ENCODE measurements at places on chromosomes 16 and 17.
A peak's percentile ranks its signal among the peaks of the same experiment; 100 is the strongest.

- DNase-seq, result no peak
Observed at GRCh38 chr17:8160224-8160577, 2.5 kb downstream of the VAMP2 start.

- DNase-seq, result peak; percentile 96
Observed at GRCh38 chr17:45345554-45346215, 28.9 kb upstream of the MAP3K14 start.

GRCh38 chr16:6947291-6947690 lies 385.4 kb upstream of the RBFOX1 start:
- no peak for DNase-seq

DNA sequence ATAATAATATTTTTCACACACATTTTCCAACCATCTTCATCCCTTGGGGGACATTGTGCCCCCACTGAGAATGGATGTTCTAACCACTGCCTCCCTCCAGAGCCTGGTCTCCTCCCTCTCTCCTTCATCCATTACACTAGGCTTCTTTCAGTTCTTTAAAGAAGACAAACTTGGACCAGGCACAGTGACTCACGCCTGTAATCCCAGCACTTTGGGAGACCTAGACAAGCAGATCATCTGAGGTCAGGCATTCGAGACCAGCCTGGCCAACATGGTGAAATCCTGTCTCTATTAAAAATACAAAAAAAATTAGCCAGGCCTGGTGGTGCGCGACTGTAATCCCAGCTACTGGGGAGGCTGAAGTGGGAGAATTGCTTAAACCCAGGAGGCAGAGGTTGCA lies 6.5 kb downstream of the ALOX15 start:
- DNase-seq, result no peak

DNA sequence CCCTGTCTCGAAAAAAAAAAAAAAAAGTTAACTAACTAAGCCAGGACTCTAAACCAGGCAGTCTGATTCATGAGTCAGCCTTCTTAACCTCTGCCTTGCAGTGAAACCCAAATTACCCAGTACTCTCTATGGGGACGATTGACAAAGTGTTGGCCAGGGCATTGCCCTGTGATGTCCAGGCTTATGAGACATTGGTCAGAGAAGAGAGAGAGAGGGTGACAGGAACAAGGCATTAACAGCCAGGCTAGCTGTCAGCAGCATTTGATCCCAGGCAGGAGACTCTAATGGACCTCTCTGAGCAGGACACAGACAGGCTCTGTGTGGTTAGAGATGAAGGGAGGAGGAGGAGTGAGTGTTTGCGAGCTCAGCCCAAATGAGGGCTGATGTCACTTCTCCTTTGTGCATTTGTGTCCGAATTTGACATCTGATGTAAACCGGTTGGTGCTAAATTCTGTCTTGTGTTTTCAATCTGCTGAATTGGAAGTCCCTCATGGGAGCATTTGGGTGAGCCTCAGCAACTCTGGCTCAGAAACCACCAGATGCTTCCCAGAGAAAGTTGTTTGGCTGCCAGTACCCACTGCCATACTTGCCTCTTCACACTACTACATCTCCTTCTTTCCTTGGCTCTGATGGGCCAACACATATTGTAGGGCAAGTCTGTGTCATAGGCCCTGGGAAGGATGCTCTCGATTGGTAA lies 4.3 kb upstream of the MYL4 start:
- DNase-seq, result peak; percentile 66

DNA sequence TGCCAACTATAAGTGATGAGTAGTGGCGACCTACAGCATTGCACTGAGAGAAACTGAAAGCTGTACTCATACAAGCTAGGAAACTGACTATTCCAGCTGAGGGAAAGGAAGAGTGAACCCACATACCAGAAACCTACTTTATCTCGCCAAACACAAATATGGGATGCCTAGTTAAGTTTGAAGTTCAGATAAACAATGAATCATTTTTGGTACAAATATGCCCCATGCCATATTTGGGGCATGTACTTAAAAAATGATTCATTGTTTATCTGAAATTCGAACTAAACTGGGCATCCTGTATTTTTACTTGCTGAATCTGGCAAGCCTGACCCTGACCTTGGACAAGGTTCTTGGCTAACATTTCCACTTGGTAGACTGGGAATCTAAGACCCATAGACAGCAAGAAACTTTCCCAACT lies 527.8 kb upstream of the PSMD7 start:
- no peak for DNase-seq

GRCh38 chr17:31521632-31522283 lies 130.3 kb downstream of the RAB11FIP4 start:
- no peak for DNase-seq

- DNase-seq, result no peak
Observed at GRCh38 chr17:61579961-61580360, 11.1 kb downstream of the NACA2 start.

GRCh38 chr16:54446639-54447038 lies 160.1 kb upstream of the IRX3 start:
- DNase-seq, result no peak

DNA sequence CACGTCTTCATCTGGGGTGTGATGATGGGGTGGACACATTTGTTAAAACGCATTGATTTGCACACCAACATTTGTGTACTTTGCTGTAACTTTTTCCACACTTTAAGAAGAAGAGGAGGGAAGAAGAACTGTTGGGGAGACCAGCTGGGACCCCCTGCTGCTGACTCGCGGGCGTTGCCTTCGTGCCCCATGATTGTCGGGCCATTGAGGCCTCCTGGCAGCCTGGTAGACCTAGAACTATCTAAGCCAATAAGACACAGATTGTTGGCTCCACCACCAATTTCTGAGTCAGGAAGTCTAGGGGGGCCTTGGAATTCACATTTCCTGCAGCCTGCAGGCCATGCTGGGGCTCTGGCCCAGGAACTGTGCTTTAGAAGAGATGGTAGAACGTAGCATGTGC lies 105.5 kb downstream of the TNFRSF13B start:
- no peak for DNase-seq

DNA sequence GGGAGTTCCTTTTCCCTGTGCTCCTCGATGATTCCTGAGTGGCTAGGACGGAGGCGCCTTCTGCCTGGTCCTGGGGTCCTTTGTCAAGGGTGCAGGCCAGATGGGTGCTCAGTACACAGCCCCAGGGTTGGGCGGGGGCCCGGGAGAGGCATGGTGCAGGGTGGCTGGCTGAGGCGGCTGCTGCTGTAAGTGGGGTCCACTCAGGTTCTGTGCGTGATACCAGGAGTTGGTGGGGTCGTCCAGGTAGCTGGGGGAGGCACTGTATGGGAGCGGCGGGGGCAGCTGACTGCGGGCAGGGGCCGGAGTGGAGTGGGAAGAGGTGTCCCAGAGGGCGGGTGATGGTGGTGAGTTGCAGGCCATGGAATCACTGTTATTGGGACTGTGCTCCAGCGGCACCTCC lies 3.6 kb downstream of the DLX3 start:
- no peak for DNase-seq

GRCh38 chr17:29124135-29124924 lies 55.9 kb downstream of the MYO18A start:
- peak; percentile 72 for DNase-seq
